Upper lobe of right lung (tissue), 1 donor: ENCODE measurements at places on chromosomes 6 and 20. TPM values are rescaled to one million over a fixed set of nuclear protein-coding genes. Genes with fewer than 3 reads are reported as not detected.

Gene WFDC12
- 1.8 TPM for total RNA-seq

Gene ALDH8A1
- total RNA-seq = 1.2 TPM

Gene KIFC1
- total RNA-seq = 2.3 TPM

Gene NOTCH4
- total RNA-seq = 78.7 TPM

- DNase-seq = no peak
These were observed 158.3 kb upstream of the JAG1 start for GRCh38 chr20:10832141-10832540.

GRCh38 chr6:42142118-42142835 lies at the start of gene C6orf132:
Gene C6orf132, minus strand, starts transcription at chr6:42142620. Its CDS starts 176 bp downstream, at chr6:42142444.
- peak; percentile 92 for DNase-seq

Gene CCDC167
- 12.9 TPM for total RNA-seq

DNA sequence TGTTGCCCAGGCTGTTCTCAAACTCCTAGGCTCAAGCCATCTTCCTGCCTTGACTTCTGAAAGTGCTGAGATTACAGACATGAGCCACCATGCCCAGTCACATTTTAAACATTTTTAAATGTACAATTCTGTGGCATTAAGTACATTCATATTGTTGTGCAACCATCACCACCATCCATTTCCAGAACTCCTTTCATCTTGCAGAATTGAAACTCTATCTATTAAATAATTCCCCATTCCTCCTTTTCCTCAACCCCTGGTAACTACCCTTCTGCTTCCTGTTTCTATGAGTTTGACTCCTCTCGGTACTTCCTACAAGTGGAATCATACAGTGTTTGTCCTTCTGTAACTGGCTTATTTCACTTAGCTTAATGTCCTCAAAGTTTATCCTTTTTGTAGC lies 103.8 kb upstream of the NAA20 start:
- no peak for DNase-seq

- no peak for DNase-seq
These were observed 19.2 kb downstream of the PRND start for GRCh38 chr20:4740774-4741431.

Gene DYNLT2
- total RNA-seq = 1.2 TPM

DNA sequence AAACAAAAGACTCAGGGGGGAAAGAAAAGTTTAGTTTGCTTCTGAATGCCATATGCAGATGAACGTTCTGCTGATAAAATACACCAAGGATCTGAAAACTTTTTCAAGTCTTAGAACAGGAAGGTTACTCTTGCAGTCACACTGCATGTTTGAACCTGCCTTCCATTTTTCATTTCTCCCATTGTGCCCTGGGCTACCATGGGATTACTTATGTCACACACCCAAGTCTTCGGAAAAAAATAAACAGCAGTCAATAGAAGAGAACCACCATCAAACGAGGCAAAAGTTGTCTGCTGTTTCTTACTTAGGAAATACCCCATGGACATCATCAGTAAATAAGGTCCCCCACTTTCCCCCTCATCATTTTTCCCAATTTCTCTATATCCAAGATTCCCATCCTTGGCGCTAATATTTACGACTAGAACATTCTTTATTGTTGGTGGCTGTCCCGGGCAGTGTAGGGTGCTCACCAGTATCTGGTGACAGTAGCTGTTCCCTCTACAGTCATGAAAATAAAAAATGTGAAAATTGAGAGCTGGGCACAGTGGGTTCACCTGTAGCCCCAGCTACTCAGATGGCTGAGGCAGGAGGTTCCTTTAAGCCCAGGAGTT lies 202.5 kb downstream of the BCAS1 start:
- no peak for DNase-seq

Gene VNN1
- 10.1 TPM for total RNA-seq

DNA sequence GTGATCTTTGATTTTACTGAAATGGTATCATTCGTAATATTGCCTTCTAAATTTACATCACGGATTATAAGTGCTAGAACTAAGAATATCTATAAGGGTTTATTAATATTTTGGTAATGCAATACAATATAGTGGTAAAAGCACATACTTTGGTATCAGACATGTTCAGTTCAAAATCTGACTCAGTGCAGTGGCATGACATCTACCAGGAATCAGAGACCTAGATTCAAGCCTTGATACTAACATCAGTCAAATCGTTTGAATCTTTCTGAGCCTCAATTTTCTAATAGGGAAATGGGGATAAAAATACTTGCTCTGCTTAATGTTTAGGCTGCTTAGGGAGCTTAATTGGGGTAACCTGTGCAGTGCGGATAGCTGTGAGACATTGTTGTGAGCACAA lies 488.0 kb downstream of the BCKDHB start:
- DNase-seq = no peak

DNA sequence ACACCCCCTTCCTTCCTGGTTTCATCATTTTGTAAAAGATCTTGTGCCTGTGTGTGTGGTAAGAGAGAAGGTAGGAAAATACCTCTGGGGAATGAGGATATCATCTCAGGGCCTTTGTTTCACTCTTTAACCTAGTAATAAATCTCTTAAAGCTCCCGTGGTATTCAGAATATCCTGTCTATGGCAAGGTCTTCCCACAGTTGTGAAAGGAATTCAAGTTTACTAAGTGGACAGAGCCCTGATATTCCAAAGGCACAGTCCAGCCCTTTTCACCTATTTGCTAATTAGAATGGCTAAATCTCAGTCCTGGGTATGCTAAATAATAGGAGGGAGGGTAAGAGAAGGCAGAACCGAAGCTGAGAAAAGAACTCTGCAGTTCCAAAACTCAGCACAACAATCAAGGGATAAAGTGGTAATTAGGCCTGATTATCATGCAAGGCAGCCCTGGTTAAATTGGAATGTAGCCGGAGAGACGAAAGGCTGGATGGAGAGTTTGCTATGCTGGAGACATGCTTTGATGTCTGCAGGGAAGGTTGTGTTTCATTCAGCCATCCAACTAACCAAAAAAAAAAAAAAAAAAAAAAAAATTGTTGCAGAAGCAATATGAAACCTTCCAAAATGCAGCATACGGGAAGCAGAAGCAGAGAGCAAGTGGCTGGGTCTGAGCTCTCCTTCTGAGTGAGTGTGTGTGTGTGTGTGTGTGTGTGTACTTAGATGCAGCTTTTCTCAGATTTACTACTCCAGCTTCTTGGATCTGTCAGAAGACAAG lies 28.5 kb upstream of the PIM1 start:
- no peak for DNase-seq

- DNase-seq = no peak
These were observed 163.1 kb upstream of the PMEPA1 start for GRCh38 chr20:57872816-57873409.

Gene GMDS
- 12.2 TPM for total RNA-seq

- DNase-seq = no peak
These were observed 9.5 kb downstream of the LSM14B start for GRCh38 chr20:62131560-62132320.

DNA sequence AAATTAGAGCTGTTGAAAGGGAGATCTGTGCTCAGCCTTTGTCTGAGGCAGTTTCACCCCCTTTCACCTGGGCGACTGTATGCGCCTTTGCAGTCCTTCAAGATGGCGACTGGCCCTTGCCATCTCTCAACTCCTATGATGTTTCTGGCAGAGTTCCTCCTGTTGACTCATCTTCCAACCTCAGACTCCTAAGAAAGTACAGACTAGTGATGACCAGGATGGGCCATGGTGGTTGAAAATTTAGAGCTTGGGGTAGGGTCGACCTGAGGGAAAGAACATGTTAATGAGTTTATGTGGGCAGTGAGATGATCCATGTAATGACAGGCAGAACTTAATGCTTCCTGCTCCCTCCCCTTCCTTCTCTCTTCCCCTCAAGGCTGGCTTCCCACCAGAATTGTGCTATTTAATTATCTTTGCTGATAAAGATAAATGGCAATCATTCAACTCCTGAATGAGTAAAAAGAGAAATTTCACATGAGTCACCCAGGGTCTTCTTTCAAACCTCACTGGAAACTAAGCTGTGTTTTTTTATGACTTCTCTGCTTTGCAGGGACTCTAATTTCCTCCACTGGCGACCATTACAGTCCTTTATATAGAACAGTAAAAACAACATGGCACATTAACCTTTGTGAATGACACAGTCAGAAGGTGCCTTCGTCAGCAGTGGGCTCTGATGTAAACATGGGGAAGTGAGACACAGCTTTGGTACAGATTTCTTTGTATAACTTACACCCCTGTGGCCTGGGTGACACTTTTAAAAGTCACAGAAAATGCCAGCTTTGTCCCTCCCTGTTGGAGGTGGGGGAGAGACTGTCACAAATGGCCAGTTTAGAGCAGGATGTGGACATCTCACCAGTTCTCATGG lies 103.5 kb downstream of the SCP2D1 start:
- DNase-seq = no peak

GRCh38 chr20:3749689-3750531 lies 17.4 kb downstream of the HSPA12B start:
- no peak for DNase-seq

- DNase-seq = no peak
These were observed 13.3 kb downstream of the GPR6 start for GRCh38 chr6:109991201-109992101.

DNA sequence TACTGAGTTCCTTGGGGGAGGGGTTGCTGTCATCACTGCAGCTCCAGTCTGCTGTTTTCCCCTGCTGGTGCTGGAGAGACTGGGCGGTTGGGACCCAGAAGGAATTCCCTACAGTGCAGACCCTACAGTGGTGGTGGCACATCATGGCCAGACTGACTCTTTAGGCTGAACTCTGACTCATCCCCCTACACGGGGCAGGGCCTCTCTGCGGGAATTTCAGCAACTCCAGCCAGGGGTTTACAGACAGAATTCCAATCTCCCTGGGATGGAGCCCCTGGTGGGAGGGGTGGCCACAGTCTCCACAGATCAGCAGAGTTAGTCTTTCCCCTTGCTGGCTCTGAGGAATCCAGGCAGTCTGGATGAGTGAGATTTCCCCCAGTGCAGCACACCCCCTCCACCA lies 46.9 kb upstream of the MAPK13 start:
- DNase-seq = no peak

- no peak for DNase-seq
These were observed 2.1 kb downstream of the TTK start for GRCh38 chr6:80006541-80006940.

DNA sequence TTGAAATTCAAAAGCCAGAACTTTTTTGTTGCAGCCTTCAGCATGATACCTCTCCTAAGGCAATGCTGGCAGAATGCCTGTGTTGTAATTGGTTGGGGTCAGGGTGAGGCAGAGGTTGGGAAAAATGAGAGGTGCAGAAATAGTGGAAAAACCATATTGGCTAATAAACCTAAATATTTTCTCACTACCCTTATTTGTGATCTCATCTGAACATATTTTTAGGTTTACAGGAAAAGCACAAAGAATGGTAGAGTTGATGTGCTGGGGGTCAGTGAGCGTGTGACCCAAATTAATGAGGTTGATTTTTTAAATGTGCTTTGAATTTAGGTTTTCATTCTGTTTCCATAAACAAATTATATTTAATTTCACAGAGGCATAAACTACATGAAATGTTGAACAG lies 437.3 kb downstream of the HDGFL1 start:
- DNase-seq = no peak

- peak; percentile 55 for DNase-seq
These were observed 6.3 kb downstream of the SDCBP2 start for GRCh38 chr20:1322511-1323245.

GRCh38 chr6:23269436-23269835 lies 700.1 kb downstream of the HDGFL1 start:
- no peak for DNase-seq

DNA sequence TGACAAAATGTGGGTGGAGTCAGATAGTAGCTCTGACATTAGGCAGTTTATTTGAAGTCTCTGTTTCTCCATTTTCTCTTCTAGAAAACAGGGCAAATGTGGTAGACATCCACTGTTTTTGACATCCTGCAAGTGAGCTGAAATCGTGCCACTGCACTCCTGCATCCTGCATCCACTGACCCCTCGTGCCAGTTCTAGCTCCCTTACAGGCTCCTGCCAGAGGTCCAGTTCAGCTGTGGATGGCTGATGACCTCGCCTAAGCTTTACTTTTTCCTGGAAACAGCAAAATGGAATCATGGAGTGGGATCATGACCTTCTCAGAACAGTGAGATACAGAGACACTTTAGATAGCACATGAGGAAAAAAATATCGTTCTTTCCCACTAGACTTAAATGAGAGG lies 58.5 kb downstream of the TULP4 start:
- no peak for DNase-seq

DNA sequence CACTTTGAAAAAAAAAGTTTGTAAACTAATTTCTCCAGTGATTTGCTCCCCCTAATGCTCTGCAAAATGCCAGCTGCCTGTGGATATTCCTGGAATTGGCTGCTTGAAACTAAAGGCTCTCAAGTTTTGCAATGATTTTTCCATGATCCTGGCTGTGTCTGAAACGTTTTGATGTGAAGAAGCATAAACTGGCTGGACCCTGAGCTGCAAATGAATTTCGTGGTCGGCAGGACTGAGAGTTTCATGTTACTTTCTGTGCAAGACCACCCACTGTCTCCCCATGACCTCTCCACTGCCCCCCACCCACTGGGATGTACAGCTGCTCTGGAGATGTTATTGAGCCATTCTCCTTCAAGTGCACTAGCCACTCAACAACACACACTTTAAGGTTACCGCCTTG lies 171.3 kb upstream of the SSTR4 start:
- no peak for DNase-seq

- DNase-seq = no peak
These were observed 156.1 kb upstream of the SALL4 start for GRCh38 chr20:51958099-51959065.

Gene DSP
- total RNA-seq = 21.4 TPM

- no peak for DNase-seq
These were observed 57.0 kb downstream of the MAP1LC3A start for GRCh38 chr20:34615477-34615876.

GRCh38 chr6:137358273-137358672 lies 135.9 kb downstream of the OLIG3 start:
- no peak for DNase-seq

Gene GRIK2
- 0.38 TPM for total RNA-seq
